HL-60 (cell line): ENCODE measurements at places on chromosomes 11 and 22.

- no peak for DNase-seq
These were observed 804 bp downstream of the APIP start for GRCh38 chr11:34915136-34916014.

DNA sequence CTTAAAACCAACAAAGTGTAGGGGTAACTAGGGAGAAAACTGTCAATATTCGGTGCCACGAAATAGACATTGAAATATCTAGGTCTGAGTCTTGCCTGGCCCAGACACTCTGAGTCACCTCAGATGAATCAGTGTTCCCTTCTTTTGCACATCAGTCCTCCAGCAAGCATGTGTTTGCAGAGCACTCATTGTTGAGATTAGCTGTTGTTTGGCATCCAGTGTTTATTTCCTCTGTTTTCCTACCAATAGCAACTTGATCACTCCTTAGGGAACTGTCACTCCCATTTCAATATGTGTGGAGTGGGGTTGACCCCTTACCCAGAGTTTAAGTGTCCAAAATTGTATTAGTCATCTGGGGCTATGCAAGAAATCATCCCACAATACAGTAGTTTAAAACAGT lies 4.7 kb upstream of the ASCC2 start:
- DNase-seq: no peak

- DNase-seq: no peak
These were observed 141.3 kb downstream of the ATXN10 start for GRCh38 chr22:45812910-45813309.

GRCh38 chr22:20284471-20285086 lies 16.5 kb upstream of the RTN4R start:
- no peak for DNase-seq

DNA sequence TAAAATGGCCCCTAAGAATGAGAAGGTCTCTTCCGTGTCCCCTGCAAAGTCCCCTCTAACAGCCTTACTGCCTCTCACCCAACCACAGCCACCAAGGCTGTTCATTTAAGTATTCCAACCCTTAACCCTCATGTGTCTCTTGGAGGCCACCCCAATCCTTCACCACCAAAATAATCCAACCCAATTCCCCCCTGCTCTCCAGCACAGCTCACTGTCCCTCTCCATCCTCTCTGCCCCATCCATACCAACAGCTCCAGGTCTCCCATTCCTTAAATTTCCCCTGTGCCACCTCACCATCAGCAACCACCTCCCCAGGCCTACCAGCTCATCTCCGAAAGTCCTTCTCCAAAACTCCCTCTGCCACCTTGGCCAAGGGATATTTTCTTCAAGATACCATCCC lies 1.4 kb downstream of the FAM168A start:
- no peak for DNase-seq
